Fibroblast of skin of right quadriceps (primary cell): ENCODE measurements at places on chromosomes 4 and X.
A peak's percentile ranks its signal among the peaks of the same experiment; 100 is the strongest.

GRCh38 chrX:110853610-110854009 lies 58.0 kb upstream of the CHRDL1 start:
- peak; percentile 1 for DNase-seq

- peak; percentile 73 for DNase-seq
These were observed 147.2 kb downstream of the GLRA3 start for GRCh38 chr4:174681723-174682300.

DNA sequence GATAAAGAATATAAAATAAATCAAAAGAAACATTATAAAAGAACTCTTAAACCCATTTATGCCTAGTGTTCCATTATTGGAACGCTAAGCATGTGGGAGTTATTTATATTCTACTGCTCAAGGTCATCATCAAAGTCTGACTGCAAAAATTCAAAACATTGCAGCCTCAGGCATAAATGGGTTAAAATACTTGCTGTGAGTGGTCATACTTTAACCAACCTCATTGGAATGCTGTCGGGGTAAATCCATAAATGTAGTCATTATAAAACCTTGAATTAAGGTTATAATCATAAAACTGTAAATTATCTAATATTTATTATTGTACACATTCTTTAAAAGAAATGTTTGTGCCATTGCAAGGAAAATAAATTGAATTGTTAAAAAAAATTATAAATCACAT lies 55.0 kb downstream of the RPS6KA6 start:
- peak; percentile 11 for DNase-seq

- DNase-seq: peak; percentile 94
These were observed 716.1 kb upstream of the INTU start for GRCh38 chr4:126916626-126917140.

- DNase-seq: peak; percentile 87
These were observed 58.6 kb upstream of the DCTD start for GRCh38 chr4:182975806-182976205.

DNA sequence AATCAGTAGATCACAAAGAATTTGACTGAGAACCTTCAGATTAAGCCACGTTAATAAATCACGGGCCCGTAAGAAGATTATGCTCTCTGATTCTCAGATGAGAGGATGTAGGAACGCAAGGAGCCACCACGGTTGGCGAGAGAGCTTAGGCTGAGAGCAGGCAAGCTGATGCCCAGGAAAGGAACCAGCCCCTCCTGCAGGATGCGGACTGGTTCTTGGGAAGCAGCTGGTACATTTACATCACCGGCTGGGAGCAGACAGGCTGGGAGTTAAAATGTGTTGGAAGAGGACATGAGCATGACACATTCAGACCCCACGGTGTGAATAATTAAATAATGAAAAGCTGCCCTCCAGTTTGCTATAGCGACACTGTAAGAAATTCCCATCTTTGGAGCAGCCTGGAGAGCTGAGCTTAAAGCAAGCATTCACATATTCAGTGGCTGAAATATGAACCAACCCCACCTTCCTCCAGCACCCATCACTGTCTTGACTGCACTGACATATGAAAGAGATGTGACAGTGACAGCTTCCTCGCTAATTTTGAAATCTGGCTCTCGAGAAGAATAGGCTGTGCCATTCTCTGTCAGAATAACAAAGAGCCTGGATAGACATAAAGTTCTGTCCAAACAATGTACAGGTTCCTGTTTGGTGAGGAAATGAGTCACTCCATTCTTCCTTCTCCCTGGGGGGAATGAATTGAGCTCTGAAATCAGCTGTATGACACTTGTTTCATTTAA lies 33.1 kb downstream of the LNX1 start:
- DNase-seq: peak; percentile 70

DNA sequence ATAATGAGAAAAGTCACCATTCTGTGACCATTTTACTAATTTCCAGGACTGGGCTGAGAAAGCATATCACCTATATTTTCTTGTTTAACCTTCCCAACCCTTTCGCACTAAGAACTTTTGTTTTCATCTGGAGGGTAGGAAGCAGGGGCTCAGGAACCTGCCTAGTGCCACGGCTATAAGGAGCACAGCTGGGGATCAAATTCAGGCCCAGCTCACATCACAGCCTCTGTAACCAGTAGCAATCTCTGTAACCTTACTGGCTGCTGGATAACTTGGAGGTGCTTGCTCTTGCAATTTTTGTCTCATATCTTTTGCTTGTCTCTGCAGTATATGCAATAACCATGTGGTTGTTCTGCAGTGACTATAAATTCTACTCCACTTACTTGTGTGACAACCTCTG lies 76.7 kb upstream of the PLAC1 start:
- no peak for DNase-seq

- DNase-seq: no peak
These were observed 697 bp downstream of the SRPK3 start for GRCh38 chrX:153781428-153782047.

DNA sequence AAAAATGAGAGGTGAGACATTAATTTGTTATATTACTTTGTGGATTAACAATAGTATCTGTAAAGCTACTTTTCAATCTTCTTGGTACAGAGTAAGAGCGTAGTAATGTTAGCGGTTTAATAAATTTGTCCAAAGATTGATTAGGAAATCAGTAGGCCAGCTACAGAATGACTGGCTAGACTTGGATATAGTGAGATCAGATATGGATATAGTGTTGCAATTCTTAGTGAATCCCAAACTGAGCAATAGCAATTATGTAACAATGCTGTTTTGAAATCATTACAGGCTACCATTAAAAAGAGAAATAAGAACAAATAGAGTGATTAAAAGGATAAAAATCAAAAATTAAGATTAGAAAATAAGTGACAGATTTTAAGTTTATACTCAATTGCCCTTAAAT lies 847 bp upstream of the UGT2A2 start:
- DNase-seq: no peak

GRCh38 chrX:2665387-2666304 lies 25.4 kb upstream of the CD99 start:
- no peak for DNase-seq

DNA sequence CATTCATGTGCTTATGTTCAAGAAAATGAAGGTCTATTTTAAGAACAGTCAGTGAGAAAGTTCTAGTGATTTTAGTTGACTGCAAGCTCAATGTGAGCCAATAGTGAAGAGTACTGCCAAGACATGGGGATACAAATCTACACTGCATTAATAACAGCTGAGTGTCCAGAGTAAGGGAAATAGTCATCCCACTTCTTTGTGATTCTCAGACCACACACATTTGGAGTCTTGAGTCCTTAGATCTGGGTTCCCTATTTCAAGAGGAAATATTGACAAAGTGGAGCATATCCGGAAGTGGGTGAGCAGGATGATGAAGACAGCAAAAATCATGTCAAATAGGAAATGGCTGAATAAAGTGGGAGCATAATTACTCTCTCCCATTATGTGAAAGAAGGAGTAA lies 171.1 kb downstream of the LARP7 start:
- DNase-seq: no peak
